ENCODE measurements at places on chromosomes 3 and 15.

DNA sequence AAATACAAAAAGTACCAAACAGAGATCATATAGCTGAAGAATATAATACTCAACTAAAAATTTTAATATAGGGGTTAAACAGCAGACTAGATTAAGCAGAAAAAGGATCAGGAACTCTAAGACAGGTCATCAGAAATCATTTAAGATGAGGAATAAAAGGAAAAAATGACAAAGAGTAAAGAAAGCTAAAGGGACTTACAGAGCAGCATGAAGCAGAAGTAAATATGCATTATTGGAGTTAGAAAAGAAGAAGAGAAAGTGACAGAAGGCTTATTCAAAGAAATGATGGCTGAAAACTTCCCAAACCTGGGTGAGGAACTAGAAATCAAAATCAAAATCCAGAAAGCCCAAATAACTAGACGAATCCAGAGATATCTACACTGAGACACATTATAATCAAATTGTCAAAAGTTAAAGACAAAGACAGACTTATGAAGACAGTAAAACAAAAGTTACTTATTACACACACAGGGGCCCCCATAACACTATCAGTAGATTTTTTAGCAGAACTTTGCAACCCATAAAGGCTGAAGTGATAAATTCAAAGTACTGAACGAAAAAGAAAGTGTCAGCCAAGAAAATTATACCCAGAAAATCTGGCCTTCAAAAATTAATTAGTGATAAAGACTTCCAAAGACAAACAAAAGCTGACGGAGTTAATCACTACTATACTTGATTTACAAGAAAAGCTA is 95.6 kb downstream of the SCAPER start:
- DNase-seq = no peak

DNA sequence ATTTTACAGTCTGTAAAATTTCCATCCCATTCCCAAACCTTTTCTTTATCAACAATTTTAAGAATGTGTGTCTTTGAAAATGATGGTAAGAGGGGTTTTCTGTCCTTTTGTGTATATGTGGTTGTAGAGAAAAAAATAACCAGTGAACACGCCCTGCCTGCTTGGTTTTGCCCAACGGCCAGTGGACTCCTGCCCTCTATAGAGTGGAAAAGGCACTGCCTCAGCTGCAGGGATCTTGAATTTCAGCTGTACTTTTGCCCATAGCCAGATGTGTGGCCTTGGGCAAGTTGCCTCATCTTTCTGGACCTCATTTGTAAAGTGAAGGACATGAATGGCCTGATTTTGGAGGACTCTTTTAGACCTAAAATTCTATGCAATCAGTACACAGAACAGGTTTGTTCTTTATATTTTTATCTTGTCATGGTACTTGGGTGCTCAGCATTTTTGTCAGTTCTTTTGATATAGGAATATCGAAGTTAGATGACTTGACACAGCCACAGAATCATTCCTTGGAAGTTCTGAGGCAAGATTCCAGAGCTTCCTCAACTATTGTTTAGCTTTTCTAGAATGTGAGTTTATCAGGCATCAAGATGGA is 81.0 kb downstream of the CLDN11 start:
- DNase-seq = no peak

DNA sequence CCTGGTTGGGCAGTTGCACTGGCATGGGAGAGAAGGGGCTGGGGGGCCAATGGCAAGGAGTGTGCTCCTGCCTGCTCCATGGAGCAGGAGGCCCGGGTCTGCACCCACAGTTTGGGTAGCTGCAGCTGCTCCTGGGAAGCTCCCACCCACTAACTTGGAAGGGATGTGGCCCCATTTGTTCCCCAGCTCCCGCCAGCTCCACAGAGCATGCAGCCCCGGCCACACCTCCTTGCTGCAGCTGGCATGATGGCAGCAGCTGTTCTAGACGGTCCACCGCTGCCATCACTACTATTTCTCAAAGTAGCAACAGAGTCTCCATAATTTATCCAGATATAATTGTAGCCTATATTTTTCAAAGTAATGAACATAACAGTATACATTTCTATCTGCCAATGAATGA is 65.8 kb downstream of the PIK3CB start:
- DNase-seq = no peak

DNA sequence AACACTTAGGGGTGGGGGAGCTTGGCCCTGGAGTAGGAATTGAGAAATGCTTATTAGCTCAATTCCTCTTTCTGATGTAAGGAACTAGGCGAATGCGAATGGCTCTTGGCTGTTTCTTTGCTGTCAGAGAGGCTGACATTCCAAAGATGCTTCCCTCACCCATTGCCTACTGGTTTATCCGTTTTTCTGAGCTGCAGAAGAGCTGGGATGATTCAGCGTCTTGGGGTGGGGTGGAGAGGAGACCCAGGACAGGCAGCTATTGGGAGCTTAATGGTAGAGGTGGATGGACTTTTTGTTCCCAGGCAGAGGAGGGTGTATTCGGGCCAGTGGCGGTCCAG is 9.8 kb downstream of the PLEKHO2 start:
- DNase-seq = no peak

GRCh38 chr15:31169558-31169957 is 68.0 kb upstream of the TRPM1 start:
- no peak for DNase-seq

DNA sequence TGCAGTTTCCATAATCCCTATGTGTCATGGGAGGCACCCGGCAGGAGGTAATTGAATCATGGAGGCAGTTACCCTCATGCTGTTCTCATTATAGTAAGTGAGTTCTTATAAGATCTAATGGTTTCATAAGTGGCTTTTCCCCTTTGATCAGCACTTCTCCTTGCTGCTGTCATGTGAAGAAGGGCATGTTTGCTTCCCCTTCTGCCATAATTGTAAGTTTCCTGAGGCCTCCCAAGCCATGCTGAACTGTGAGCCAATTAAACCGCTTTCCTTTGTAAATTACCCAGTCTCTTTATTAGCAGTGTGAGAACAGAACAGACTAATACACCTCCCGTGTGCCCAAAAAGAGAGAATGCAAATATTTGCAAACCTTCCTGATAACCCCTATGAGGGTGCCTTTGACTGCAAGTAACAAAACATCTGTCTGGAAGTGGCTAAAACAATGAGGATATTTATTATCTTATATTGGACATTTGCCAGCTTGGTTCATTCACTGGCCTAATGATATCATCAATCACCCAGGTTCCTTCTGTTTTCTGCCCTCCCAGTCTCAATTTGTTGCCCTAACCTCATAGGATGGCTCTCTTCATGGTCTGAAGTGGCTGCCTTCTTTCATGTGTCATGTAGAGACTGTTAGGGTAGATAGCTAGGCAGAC is 68.7 kb downstream of the BHLHE40 start:
- DNase-seq = no peak

- DNase-seq = no peak
Measured at GRCh38 chr3:171862993-171863521, 19.9 kb downstream of the TMEM212 start.

- DNase-seq = no peak
Measured at GRCh38 chr3:62621176-62621575, 247.8 kb upstream of the FEZF2 start.

GRCh38 chr3:66456711-66457173 is 44.1 kb downstream of the LRIG1 start:
- DNase-seq = no peak

DNA sequence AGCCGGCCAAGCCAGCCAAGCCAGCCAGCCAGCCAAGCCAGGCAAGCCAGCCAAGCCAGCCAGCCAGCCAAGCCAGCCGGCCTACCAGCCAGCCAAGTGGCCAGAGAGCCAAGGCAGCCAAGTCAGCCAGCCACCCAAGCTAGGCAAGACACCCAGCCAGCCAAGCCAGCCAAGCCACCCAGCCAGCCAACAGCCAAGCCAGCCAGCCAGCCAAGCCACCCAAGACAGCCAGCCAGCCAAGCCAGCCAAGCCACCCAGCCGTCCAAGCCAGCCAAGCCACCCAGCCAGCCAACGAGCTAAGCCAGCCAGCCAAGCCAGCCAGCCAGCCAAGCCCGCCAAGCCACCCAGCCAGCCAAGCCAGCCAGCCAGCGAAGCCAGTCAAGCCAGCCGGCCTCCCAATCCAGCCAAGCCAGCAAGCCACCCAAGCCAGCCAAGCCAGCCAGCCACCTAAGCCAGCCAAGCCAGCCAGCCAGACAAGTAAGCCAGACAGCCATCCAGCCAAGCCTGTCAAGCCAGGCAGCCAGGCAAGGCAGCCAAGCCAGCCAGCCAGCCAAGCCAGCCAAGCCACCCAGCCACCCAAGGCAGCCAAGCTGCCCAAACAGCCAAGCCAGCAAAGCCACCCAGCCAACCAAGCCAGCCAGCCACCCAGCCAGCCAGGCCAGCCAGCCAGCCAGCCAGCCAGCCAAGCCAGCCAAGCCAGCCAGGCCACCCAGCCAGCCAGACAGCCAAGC is 200.5 kb downstream of the GOLGA6L6 start:
- no peak for DNase-seq

GRCh38 chr15:69522361-69522760 is 69.7 kb downstream of the RPLP1 start:
- no peak for DNase-seq

DNA sequence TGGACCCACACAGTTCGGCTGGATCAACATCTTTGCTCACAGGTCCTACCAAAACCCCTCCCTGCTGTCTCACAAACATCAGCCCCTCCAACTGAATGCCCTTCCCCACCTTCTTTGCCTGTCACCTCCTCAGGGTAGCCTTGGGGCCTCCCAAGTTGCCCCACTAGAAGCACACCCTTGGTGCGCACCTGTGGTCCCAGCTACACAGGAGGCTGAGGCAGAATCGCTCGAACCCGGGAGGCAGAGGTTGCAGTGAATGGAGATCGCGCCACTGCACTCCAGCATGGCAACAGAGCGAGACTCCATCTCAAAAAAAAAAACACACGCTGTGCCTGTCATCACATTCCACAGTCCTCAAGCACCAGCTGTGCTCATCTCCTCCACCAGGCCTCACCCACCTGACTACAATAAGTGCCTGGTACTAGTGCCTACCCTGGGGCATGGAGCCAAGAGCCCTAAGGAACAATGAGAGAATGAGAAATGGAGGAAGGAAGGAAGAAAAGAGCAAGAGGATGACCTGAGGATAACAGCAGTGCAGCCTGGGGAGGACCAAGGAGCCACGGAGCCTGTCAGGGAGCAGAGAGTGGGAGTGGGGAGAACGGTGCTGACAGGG is 26.0 kb downstream of the RPN1 start:
- DNase-seq = no peak

GRCh38 chr3:62445275-62445674 is 71.9 kb upstream of the FEZF2 start:
- no peak for DNase-seq

- DNase-seq = no peak
Measured at GRCh38 chr15:66089049-66089448, 164.5 kb downstream of the MEGF11 start.

DNA sequence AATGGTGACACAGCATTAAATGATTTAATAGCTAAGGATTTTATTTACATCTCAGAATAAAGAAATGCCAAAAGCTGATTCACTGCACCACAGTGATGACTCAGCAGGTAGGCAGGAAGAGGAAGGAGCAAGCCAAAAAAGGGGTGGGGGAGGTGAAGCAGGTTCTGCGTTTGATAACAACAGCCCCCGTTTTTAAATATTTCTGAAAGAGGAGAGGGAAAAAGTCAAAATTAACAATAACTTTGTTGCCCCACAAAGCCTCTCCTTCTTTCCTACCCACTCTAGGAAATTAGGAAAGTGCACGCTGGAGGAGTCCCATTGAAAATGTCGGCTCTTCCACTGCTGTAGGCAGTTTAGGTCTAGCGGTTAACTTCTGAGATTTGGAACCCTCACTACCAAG is 9.9 kb upstream of the CCDC54 start:
- DNase-seq = no peak

DNA sequence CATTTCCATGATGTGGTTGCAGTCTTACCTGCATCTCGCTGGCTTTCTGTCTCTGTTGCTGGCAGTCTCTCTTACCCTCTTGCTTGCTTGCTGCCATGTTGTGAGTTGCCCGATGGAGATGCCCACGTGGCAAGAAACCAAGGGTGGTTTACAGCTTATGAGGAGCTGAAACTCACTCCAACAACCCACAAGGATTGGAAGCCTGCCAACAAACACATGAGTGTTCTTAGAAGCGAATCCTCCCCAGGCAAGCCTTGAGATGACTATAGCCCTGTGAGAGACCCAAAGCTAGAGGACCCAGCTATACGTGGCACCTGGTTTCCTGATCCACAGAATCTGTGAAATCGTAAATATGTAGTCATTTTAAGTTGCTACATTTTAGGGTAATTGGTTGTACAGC is 490.9 kb upstream of the ADAMTS9 start:
- DNase-seq = no peak

- DNase-seq = no peak
Measured at GRCh38 chr3:33790091-33790490, 8.3 kb upstream of the PDCD6IP start.

GRCh38 chr15:63312286-63312685 is 34.9 kb downstream of the APH1B start:
- no peak for DNase-seq

GRCh38 chr15:28942046-28942445 is 56.3 kb downstream of the APBA2 start:
- DNase-seq = no peak

GRCh38 chr15:51536965-51537574 is 85.5 kb downstream of the DMXL2 start:
- DNase-seq = no peak

DNA sequence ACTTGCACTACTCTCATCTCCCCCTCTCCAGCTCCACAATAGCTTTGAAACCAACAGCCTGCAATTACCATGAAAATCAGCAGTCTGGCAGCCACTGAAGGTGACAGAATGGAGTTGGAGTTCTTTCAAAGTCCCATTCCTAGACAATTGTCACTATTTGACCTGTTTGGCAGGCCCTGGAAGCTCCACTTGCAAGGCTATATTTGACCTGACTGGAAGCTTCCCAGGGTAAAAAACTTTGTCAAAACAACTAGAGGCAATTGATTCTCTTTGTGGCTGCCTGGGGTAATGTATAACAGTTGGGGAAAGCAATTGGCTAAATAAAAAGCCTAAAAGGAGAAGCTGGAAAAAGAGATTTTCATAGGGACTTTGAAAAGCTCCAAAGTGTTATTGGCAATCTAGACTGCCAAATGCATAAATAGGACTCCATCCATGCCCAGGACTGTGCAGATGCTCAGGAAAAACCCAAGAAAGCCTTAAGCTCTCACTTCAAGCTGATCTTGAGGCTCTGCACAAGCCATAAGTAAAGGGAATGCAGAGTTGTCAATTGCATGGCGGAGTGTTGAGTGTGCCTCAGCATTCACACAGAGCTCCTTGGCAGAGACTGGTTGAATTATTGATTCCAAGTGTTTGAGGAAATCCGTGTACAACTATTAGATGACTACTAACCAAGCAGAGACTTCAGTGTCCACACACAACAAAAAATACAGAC is 18.3 kb downstream of the GREM1 start:
- no peak for DNase-seq

- DNase-seq = no peak
Measured at GRCh38 chr3:184662187-184662586, 49.7 kb downstream of the MAGEF1 start.

GRCh38 chr15:38028869-38029268 is 94.4 kb downstream of the TMCO5A start:
- no peak for DNase-seq

- DNase-seq = no peak
Measured at GRCh38 chr3:54223063-54223462, 100.7 kb downstream of the CACNA2D3 start.

- no peak for DNase-seq
Measured at GRCh38 chr3:43525386-43525785, 96.4 kb downstream of the ANO10 start.
